ENCODE measurements at places on chromosomes 1 and 21.

DNA sequence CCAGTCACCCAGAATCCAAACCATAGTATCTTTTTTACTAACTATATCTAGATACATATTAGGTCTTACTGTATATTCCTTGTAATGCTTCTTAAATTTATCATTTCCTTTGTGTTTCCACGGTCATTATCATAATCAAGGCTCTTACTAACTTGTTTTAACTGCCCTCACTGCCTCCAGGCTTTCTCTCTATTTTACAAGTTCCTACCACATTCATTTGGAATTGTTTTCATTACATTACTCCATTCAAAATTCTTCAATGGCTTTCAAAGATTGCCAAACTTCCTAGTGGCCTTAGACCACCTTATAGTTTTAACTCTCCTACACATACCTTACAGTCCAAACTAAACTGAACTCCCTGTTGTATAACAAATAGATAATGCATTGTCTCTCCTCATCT lies 6.3 kb downstream of the HFM1 start:
- DNase-seq, result no peak

- DNase-seq, result no peak
Observed at GRCh38 chr1:214516434-214517326, 34.7 kb downstream of the PTPN14 start.

GRCh38 chr1:76948846-76949245 lies 81.6 kb downstream of the ST6GALNAC5 start:
- no peak for DNase-seq

DNA sequence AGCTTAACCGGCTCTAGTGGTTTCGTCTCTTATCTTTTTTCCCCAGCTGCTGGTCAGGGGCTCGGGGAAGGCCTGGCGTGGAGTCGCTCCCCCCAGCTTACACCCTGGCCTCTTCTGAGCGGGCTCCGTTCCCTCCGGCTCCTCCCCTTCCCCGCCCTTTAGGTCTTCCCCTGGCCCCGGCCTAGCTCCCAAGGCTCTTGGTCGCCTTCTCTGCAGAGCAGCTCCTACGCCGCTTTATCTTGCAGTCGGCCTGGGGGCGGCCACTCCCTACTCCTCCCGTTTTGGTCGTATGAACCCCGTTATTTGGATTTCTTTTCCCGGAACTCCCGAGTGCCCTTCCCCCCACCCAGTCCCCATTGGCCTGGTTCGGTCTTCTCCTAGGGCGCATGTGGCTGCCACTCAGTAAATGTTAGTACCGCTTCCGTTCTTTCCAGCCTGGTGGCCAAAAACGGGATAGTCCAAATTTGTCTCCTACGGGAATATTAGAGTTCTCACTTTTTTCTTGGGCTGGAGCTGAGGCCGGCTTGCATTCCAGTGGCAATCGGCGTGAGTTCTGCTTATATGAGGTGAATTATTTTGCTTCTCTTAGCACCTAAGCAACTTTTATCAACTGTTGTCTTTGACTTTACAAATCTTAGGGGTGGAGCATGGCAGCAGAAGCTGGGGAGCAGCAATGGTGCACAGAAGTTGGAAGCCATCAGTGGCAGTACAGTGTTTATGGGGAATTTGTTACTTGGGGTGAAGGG lies 467 bp downstream of the THRAP3 start:
- DNase-seq, result no peak

DNA sequence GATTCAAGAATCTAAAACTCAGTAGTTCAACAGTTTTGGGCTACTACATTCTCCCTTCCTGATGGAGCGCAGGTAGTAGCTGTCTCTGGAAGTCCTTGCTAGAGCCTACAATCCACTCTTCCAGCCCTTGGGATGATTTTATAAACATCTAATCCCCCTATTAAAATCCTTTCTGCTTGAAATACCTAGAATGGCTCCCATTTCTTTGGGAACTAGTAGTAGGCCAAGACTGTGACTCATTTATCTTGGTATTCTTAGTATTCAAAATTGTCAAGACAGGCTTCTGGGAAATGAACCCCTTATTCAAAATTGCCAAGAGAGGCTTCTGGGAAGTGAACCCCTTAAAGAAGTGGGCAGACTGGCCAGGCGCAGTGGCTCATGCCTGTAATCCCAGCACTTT lies 142.5 kb upstream of the FGGY start:
- DNase-seq, result no peak

DNA sequence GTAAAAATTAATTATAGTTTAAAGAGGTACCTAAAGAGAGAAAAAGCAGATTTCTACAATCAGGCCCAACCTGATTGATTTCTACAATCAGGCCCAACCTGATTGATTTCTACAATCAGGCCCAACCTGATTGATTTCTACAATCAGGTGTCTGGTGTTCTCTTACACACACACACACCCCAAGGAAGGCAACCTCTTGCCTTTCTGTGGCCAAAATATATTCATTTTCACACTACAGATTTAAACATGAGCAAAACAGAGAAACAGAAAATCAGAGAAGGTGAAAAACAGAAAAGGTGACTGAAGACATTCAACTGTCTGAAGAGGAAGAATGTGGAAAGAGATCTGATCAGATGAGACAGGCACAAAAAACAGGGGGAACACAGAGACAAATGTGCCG lies 104.5 kb downstream of the SMYD2 start:
- no peak for DNase-seq

- no peak for DNase-seq
Observed at GRCh38 chr1:171480035-171480434, 5.3 kb upstream of the PRRC2C start.

DNA sequence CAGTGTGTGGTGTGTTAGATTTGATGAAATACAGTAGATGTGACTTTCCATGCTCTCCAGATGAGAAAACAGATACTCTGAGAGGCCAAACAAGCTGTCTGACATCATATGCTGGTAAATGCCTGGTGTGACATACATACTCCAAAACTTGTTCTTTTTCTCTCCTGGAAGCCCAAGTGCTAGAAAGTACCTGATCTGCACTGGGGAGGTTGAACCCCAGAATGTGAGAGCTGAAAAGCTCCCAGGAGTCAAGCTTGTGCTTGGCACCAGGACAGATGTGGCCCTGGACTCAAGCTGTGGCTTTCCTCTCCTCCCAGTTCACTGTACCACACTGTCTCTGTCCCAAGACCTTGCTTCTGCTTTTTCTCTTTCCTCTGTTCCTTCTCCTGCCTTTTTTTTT lies 389.0 kb upstream of the USP24 start:
- no peak for DNase-seq

DNA sequence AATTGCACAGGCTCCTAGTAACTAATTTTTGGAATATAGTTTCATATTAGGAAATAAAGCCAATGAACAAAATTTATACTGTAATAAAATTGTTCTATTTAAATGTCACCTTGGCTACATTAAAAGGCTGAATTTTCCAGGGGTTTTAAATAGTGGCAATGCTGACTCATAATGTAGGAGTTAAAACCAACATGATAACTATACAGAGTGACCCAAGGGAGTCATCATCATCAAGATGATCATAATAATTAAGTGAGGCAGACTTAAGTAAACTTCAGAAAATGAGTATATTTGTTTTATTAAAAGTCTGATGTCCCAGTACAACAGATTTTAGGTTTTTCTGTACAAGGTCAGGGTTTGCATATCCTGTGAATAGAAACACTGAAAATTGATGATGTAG lies 183.4 kb downstream of the PLPPR4 start:
- DNase-seq, result no peak

DNA sequence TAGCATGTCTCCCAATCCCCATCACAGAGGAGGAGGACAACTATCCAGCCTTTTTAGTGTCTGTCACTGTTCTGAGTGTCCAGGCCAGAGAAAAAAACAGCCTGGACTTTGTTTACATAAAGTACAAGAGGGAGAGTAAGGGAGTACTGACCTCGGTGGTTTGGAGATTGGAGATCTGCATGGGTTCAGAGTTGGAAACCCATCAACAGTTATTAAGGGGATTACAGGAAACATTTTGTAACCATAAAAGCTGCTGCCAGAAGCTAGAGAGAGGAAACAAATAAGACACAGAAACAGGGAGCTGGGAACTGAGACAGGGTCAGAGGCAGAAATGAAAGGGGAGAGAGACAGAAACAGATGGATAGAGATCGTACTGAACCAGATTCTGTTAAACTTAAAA lies 131.5 kb upstream of the CTTNBP2NL start:
- DNase-seq, result no peak

DNA sequence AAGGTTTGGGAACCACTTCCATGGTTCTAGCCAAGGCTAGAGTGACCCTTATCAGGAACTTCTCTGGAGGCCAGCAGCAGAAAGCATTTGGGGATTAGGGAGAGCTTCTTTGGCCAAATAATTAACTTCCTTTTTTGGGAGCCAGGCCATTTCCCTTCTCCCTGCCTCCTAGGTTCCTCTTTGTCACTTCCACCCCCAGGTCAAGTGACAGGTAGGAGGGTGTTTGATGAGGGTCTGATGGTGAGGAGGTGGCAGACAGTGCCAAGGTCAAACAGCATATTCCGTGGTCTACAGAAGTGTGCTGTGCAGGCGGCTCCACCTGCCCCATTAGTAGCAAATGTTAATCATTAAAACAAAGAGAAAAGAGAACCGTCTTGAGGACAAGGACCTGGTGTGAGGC lies 1.9 kb upstream of the KCNA10 start:
- no peak for DNase-seq

Data from T-helper 17 cell (primary cell).